ENCODE measurements at places on chromosomes 2 and 18. TPM values are rescaled to one million over a fixed set of nuclear protein-coding genes. Genes with fewer than 3 reads are reported as not detected.
A peak's percentile ranks its signal among the peaks of the same experiment; 100 is the strongest.

DNA sequence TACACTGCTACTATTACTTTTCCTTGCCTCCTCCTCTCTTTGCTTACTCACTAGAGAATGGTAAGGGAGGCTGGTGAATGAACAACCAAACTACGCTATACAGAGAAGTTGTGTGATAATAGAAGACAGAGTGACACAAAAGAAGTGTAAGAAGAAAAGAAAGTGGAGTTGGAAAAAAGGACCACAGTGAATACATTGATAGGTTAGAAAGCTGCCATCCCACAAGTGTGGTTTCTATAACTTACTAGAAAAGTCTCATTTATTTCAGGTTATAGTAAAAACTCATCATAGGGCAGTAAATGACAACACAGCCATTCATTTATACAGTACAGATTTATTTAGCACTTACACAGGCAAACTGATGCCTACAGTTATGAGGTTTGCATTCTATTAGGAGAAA, 77.3 kb downstream of the TTC21B start:
- no peaks in the 10 kb centered on the region for H3K36me3 ChIP-seq
- H3K27me3 ChIP-seq, result no peaks in the 10 kb centered on the region
- no peaks in the 10 kb centered on the region for H3K4me1 ChIP-seq

DNA sequence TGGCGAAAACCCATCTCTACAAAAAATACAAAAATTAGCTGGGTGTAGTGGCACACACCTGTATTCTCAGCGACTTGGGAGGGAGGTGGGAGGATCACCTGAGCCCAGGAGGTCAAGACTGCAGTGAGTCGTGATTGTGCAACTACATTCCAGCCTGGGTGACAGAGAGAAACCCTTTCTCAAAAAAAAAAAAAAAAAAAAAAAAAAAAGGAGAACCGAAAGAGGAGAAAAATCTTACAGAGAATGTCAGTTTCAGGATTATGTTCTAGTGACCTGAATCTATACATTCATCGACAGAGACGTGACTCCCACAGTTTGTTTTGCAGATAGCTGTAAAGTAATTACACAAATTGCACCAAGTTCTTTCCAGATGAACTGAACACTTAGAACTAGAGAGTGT, 187.8 kb downstream of the FTCDNL1 start:
- no peaks in the 10 kb centered on the region for H3K27me3 ChIP-seq
- H3K4me3 ChIP-seq, result no peak overlapping the region
- no peak for DNase-seq
- no peak overlapping the region for H3K27ac ChIP-seq
- no peaks in the 10 kb centered on the region for H3K36me3 ChIP-seq

GRCh38 chr18:79393181-79393634, 2.5 kb upstream of the NFATC1 start:
- no peaks in the 10 kb centered on the region for H3K36me3 ChIP-seq
- H3K4me1 ChIP-seq, result peaks cover 26% of the 10 kb centered on the region
- peaks cover 11% of the 10 kb centered on the region for H3K27me3 ChIP-seq
- peak; percentile 61 for DNase-seq
- peak overlapping the region; percentile 58 for H3K4me3 ChIP-seq

BMP10 gene
- not detected for total RNA-seq

- no peaks in the 10 kb centered on the region for H3K27me3 ChIP-seq
- DNase-seq, result no peak
- H3K27ac ChIP-seq, result no peak overlapping the region
- H3K4me1 ChIP-seq, result no peaks in the 10 kb centered on the region
- H3K36me3 ChIP-seq, result no peaks in the 10 kb centered on the region
- H3K4me3 ChIP-seq, result no peak overlapping the region
Measured at GRCh38 chr2:75153221-75153620, 46.1 kb downstream of the TACR1 start.

DNA sequence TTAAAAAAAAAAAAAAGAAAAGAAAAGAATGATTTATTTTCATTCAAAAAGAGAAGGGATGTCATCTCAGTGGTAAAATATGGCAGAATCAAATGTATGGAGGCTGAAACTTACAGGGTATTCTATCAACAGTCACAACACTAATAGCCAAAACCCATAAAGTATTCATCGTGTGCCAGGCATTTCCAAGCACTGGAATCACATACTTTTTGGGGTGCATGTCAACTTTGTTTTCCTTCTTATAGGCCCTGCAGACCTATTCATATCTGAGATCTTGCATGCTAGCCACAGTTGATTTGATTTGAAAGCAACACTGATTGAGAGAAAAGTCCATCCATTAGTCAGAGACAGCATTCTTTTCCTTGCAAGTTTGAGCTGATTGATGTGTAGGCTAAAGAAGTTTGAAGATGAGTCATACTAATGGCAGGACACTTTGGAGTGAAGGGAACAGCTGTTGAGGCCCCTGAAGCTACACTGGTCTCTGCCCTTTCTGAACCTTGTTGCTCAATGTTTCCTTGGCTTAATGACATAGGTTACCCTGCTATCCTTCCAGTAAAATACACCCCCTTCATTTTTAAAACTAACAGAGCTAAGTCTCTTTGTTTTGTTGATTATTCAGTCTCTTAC, 22.0 kb downstream of the KATNAL2 start:
- no peak for DNase-seq

GRCh38 chr2:33437297-33437696, 39.2 kb upstream of the RASGRP3 start:
- no peak for DNase-seq
- no peaks in the 10 kb centered on the region for H3K36me3 ChIP-seq
- H3K4me1 ChIP-seq, result no peaks in the 10 kb centered on the region
- no peaks in the 10 kb centered on the region for H3K27me3 ChIP-seq
- no peak overlapping the region for H3K27ac ChIP-seq

- H3K4me1 ChIP-seq, result no peaks in the 10 kb centered on the region
- no peak overlapping the region for H3K4me3 ChIP-seq
- no peaks in the 10 kb centered on the region for H3K36me3 ChIP-seq
- no peak overlapping the region for H3K27ac ChIP-seq
Measured at GRCh38 chr2:202054679-202055078, 18.4 kb upstream of the KIAA2012 start.

D2HGDH gene
- total RNA-seq, result 122 TPM

DLX1 gene
- not detected for total RNA-seq

DNA sequence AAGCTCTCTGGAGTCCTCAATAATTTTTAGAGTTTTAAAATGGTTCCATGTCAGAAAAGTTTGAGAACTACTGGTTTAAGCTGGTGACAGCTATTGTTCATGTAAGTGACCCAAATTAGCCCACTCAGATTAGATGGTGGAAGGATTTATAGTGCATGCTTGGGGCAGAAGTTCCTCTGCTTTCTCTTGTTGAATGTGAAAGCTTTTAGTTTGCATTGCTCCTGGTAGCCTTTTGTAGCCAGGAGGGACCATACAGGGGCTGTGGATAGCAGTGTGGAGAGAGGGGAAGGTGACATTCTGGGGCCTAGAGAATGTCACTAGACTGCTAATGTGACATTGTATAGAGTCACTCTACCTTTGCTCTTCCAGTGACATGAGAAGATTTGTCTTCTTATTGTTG, 40.3 kb upstream of the IGFBP5 start:
- no peaks in the 10 kb centered on the region for H3K4me1 ChIP-seq
- no peak overlapping the region for H3K27ac ChIP-seq
- H3K4me3 ChIP-seq, result no peak overlapping the region
- H3K36me3 ChIP-seq, result no peaks in the 10 kb centered on the region
- H3K27me3 ChIP-seq, result no peaks in the 10 kb centered on the region

Measured in Peyer's patch (tissue), 4 donors.